ENCODE measurements at places on chromosomes 12 and 14.

DNA sequence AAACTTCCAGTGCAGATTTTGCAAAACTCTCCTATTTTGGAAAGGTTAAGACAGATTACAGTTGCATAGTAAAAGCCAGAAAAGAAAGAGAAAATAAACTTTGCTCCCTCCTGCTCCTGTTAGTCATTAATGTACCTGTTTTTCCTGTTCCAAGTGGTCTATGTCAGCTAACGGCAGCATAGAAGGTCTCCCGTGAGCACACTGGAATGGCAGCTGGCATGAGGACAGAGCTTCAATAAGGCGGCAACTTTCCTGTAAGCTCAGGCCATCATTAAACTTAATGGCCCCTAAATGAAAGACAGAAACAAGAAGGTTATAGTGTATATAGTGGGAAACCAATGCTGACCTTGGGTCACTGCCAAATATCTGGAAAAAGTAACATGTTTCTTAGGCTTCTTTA, 16.0 kb downstream of the EIF2B2 start:
- no peak for DNase-seq

GRCh38 chr12:52914576-52915121, 9.8 kb upstream of the KRT8 start:
- DNase-seq = no peak

DNA sequence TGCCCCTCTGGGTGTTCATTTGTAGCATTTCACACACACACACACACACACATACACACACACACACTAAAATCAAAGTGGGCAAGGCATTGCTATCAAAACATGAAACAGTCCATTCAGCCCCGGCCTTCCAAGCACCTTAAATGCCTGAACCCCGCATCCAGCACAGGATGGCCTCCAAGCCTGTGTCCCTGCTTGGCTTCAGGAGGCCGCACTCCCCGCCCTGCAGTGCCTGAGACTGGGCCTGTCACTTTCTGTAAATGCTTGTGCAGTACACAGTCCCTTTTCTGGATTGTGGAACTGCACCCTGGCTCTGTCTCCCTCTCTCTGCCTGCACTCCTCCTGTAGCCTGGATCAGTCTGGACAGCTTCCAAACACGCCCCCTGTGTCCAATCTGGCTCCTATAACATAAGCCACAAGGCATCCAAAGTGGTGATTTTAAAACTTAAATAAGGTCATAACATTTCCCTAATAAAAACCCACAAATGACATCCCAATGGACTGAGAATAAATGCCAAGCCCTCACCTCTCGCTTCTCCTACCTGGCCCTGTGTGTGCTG, 972.2 kb upstream of the TMEM132C start:
- no peak for DNase-seq

GRCh38 chr14:49893309-49894213, 679 bp downstream of the ARF6 start:
- DNase-seq = no peak

DNA sequence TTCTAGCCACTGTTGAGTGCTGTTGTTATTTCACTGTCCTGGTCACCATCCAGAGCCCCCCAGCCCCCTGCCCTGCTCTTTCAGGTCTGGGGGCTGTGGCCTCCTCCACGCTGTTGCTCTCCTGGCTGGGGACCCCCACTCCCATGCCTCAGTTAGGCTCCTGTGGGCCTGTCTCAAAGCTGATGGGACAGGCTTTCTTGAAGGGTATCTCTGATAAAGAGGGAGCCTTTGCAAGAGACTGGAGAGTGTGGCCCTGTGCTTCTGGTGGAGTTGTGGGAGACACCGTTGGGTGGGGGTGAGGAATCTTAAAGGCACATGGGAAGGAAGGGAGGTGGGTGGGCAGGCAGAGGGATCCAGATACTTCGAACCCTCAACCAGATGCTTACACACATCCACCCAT, 12.2 kb upstream of the KRT86 start:
- DNase-seq = no peak

DNA sequence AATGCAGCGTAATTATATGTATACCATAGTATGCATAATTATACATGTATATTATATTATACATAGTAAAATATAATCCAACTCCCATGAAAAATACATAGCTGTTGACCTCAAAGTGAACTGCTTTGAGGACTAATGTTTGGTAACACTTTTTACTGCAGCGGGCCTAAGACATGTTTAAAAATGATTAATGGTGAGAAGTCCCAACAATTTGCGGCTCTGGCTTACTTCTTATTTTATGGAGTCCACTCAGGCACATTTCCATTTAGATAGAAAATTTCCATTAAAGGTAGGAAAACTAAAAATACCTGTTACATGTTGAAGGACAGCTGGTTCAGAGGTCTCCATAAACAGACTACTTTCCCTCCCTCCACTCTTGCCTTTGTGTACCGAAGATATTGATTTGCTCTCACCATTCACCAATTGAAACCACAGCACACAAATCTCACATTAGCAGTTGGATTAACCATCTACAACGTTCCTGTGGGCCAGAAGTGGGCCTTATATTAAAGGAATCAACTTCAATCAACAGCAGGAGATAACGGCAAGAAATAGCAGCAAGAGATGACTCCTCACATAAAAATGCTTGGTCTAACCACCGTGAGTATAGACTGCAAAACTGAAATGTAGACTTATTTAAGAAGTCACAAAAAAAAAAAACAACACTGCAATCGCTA, 14.1 kb upstream of the NT5DC3 start:
- DNase-seq = no peak

GRCh38 chr14:91244501-91244901, at the start of gene GPR68:
TSS of gene GPR68 (minus strand) at chr14:91244704. CDS start at chr14:91235050, 9,654 bp downstream.
- DNase-seq = no peak

DNA sequence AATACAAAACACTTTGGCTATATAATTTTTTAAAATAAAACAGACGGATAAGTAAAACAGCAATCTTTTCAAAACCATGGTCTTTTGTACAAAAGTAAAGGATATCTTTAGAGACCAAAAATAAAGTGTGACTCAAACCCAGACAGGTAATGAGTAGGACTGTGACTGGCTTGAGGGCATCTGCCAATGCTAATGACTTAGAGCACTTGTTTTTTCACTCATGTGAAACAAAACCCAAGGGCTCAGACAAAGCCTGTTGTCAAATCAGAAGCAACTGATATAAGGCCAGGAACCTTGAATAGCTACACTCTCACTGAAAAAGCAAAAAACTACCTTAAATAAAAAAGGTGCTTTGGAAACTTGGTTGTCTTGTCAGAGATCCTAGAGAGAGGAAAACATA, 357.4 kb downstream of the TMEM117 start:
- DNase-seq = no peak

DNA sequence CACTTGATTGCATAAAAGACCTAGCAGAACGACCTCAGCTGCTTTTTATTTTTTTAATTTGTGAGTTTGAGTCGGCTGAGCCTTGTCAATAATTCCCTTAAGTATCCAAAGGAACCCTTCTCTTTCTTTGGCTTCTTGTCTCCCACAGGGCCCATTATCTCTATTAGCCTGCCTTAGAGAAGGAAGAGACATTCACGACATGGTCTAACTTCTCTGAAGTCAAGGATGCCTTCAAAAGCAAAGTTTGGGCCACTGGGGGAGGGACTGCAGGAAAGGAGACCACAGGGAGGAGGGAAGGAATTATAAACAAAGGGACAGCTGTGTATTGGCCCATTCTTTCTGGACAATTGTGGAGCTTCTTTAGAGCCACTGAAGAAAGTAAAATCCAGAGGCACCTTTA, 126.4 kb downstream of the BRMS1L start:
- DNase-seq = no peak

DNA sequence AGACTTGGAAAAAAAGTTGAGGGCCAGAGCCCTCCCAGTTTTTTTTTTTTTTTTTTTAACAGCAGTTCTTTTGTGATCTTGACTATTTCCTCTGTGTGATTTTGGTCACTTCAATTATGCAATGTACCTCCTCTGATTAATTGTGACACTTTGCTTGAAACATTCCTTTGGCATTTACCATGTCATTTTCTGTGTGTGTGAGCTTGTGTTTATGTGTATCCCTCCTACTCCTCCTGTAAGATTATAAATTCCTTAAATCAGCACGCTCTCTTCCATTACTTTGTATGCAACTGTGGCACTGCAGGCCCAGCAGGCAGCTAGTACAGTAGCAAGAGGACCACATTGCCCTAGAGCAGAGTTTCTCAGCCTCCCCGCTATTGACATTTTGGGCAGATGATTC, 33.2 kb upstream of the GALNT16 start:
- no peak for DNase-seq

DNA sequence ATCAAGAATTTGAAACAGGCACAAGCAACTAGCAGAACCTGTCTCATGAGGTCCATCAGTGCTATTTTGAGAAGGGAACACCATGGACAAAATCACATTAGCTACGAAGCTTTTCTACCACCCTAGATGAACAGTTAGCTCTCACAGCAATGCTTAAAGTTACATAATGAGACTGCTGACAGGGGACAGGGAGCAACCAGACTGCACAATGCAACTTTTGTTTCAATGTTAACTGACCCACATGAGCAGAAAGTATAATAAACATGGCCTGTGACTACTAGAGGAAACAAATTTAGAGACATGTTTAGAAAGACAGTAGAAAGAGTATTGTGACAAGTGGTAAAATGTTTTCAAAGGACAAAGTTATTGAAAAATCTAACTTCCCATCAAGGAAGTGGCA, 282.8 kb downstream of the CEP128 start:
- no peak for DNase-seq

DNA sequence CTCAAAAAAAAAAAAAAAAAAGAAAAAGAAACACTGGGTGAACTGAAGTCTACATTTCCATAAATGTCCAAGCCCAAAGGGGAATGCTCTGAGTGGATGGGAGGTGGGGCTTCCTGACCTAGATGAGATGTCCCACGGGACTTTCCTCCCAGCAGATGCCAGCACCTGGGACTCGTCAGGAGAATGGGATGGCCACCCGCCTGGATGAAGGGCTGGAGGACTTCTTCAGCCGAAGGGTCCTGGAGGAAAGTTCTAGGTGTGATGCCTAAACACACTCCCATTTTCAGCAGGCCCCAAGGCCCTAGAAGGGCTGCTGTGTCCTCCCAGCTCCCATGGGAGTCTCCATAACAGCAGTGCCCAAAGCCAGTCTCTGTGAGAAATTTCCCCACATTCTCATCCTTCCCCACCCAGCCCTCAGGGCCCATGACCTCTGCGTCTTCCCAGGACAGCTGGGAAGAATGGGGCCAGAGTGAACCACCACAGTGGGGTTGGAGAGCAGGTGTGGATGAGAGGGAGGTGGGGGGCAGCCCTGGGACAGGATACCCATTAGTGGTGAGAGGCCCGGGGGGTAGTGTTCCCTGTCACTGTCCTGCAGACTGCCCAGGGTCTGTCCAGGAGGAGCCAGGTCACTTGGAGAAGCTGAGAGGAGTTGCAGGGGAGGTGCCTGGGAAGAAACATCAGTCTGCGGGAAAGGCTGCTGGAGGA, 7.1 kb upstream of the CPNE6 start:
- DNase-seq = no peak

GRCh38 chr14:92564344-92565039, 50.9 kb downstream of the RIN3 start:
- no peak for DNase-seq

DNA sequence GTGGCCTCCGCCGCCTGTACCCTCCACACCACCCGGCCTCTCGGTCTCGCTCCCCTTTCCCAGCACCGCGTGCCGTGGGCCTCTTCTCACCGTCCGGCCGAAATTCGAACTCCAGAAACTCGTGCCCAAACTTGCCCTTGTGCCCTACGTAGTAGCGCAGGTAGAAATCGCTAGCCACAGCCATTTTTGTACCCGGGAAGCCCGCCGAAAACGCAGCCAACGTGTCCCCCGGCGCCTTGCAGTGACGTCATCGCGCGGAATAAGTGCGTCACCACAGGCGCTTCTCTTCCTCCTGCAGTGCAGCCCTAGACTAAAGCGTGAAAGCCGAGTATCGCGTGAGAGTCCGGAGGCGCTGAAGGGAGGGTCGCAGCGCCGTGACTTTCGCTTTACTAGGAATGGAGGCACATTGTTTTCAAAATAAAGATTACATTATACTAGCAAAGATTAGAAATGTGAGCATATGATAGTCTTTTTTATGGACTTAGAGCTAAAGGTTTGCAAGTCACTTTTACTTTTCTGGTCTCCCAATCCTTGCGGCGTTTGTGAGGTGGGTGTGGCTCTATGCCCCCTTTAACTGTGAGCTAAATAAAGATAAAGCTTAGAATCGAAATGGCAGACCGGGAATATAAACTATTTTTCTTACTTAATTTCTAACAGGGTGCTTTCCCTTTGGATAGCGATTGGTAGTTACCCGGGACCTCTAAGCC, at the start of gene MAGOHB:
Gene MAGOHB (minus strand): TSS at position 261 of the 707 bp plus-strand sequence. CDS start 77 bp downstream, at position 184.
- DNase-seq = peak; percentile 71

GRCh38 chr12:117417004-117417403, 55.6 kb upstream of the NOS1 start:
- no peak for DNase-seq

DNA sequence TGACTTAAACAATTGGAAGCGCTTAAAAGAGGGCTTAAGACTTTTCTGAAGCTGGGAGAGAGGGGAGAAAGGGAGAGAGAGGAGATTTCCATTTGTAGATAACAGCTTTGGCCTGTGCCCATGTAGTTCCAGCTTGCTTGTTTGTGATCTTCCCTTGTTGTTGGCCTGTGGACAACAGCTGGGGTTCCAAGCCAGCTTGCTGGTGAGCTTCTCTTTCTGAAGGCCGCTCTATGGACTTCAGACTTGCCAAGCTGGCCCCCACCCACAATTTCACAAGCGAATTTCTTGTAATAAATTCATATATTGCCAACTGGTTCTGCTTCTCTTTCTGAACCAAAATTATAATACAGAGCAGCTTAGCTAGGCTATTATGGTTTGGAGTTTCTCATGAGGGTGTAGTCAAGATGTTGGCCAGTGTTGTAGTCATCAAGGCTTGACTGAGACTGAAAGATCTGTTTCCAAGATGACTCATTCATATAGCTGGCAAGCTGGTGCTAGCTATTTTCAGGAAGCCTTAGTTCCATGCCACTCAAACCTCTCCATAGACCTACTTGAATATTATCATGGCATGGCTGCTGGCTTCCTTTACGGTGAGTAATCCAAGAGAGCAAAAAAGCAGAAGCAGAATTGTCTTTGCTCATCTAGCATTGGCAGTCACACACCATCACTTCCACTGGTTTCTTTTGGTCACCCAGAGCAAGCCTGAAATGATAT, 89.4 kb downstream of the ATP23 start:
- no peak for DNase-seq

GRCh38 chr14:95413289-95414215, 93.8 kb upstream of the CLMN start:
- DNase-seq = no peak

DNA sequence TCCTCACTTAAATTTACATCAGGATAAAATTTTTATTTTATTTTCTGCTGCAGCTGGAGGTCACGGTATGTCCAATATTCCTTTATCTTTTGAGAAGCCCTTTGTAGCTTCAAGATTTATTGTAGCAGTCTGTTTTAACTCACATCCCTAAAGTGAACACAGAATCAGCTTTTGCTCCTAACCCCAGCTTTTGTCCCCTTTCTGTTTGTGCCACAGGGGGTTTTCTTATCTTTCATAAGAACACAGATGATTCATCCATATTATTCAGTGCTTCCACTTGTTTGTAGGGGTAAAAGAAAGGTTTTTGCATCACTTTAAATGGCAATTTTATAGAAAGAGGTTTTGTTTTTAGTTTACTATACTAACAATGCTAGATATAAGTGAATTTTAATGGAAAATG, 21.8 kb upstream of the PIK3C2G start:
- no peak for DNase-seq

GRCh38 chr14:64245491-64245890, 48.7 kb downstream of the ESR2 start:
- DNase-seq = no peak

- DNase-seq = no peak
These were observed 2.3 kb downstream of the VWF start for GRCh38 chr12:6122201-6122600.

All from esophagus squamous epithelium (tissue), 5 donors.